ENCODE measurements at places on chromosomes 2 and 18.

DNA sequence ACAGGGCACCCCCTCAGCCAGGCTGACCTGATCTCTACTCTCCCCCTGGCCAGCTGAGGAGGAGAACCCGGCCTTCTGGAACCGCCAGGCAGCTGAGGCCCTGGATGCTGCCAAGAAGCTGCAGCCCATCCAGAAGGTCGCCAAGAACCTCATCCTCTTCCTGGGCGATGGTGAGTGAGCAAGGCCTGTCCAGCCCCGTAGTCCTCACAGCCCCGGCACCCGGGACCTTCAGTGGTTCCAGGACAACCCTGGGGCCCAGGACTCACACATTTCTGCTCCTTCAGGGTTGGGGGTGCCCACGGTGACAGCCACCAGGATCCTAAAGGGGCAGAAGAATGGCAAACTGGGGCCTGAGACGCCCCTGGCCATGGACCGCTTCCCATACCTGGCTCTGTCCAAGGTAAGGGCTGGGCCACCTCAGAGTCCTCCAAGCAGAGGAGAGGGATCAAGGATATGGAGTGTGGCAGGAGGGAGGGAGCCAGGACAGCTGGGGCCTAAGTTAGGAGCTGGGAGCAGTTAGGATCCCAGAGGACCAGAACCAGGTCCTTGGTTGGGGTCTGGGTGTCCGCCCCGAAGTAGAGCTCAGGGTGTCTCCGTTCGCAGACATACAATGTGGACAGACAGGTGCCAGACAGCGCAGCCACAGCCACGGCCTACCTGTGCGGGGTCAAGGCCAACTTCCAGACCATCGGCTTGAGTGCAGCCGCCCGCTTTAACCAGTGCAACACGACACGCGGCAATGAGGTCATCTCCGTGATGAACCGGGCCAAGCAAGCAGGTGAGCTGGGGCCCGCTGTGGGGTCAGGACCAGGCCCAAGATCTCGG, 555 bp downstream of the ALPI start:
- DNase-seq, result no peak

DNA sequence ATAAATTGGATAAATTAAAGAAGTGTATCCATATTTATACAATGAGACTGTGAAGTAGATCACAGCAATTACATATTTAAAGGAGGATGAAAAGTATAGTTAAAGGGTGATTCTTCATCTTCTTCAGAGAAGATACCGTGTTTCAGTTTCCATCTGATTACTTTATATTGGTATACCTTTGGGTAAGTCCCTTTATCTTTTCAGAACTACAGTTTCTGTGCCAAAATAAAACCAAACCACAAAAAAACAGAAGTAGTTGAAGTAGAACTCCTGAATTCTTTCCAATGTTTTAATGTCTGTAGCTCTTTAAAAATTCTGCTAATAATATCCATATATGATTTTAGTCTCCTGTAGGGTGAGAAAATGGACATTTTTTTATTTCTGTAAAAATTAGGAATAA, 231.2 kb upstream of the LINC00305 start:
- DNase-seq, result no peak

DNA sequence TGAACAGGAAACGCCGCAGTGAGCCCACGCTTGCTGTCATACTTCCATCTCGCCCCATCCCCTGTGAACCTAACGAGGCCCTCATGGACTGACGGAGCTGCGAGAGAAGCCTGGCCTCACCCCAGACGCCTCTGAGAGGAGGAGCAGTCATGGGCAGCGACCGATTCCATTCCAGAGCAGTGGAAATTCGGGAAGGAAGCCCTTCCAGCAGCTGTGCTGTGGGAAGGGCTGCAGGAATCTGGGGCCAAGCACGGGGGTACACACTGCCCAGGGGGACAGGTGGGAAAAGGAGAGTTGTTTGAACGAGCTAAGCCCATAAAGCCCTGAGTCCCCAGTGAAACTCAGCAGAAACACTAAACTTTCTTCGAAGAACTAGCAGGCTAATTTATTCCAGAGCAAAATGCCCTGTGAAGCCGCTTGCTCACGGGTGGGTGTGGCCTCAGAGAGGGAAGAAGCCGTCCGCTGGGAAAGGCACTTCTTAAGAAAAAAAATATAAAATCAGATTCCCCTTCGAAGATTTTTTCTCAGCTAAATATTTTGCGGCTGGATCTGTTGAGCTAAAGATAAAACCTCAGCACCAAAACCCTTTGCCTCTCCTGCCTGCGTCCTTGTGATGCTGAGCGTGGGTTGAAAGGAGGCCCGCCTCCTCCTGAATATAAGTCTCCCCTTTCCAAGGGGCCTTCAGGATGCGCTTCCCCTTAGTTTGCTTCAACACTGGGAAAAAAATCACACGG, 38.2 kb downstream of the ANKMY1 start:
- no peak for DNase-seq

- DNase-seq, result no peak
Measured at GRCh38 chr2:239233576-239233975, 167.2 kb downstream of the HDAC4 start.

- no peak for DNase-seq
Measured at GRCh38 chr2:72145289-72145657, 2.4 kb downstream of the CYP26B1 start.

DNA sequence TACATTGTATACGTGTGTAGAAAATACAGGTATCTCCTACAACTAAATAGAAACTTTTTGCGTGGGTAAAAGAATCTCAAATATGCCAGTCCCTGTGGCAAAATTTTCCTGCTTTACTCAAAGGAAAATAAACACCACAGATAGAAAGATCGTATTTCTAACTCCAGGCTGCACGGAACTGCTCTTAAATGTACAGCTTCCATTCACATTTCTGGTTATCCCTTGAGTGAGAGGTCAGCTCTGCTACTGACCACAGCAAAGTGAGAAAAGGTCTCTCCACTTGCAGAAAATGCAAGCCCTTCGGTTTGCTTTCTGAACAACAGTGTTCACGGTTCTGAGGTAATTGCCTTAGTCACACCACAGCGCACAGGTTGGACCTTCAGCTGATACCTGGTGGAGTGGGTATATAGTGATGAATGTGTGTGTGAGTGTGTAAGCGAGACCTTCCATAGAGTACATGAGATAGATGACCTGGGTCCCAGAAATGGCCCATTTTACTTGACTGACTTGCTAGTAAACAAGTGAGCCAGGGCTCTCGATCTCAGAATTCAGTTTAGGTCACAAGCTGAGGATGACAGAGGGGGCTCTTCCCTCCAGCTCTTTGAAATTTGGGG, 52.1 kb downstream of the ALPK2 start:
- DNase-seq, result no peak

DNA sequence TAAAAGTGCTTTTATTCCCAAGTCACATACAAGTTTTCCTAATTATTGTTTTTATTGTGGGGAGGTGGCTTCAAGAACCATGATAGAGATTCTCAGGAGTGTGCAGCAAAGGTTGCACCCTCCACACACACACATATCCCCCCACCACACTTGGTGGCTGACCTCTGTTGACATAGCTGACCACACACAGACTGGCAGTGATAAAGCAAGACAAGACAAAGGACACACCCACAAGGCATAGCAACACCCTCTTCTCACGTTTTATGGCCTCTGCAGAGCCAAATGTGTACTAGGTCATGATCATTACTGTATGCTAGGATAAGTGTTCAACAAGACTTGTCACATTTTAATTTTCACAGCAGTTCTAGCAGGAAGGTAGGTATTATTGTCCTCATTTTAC, 143.0 kb upstream of the EPC2 start:
- no peak for DNase-seq

DNA sequence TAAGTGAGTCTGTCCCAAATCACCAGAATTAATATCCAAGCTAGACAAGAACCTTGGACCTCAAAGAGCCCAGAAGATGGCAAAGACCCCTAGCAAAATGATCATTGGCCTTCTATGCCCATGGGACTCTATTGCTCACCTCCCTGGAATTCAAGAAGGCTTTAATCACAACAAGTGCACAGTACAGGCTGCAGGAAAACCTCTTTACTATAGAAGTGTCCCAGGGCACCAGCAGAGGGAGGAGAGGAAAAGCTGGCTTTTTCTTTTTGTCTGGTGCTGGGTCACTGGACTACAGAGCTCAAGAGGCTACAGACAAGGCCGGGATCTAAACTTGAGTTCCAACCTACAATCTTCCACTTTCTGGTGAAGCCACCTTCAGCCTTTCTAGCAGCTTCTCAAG, 88.3 kb upstream of the PPP1CB start:
- DNase-seq, result no peak

DNA sequence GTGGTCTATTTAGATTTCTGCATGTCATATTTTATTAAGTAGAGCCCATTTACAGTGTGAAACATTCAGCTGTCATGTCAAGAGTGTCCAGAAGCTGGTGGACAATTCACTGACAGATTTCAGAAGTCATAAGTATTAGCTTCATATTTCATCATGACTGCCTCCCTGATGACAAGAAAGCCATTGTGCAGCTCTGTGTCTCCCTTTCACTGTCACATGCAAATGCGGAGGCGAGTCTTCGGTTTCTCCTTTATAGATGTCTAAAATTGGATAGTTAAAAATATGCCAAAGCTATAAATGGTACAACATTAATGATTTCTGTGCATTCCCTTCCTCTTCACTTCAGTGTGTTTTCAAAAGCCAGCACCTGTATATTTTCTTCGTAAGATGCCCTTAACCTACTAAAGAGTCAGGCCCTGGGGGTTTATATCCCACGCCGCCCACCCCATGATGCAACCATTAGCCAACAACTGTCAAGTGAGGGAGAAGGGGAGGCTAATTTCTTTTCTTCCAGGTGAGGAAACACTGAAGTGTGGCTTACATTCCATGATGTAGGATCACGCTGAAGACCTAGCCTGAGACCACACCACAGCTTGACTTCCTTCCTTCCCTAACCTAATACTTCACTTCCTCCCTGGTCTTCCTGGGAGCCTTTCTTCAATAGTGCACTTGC, 99.6 kb upstream of the DDX18 start:
- no peak for DNase-seq

GRCh38 chr2:218186355-218186766, 19.6 kb upstream of the CXCR1 start:
- DNase-seq, result peak; percentile 58

GRCh38 chr18:48986851-48987761, 36.3 kb upstream of the SMAD7 start:
- DNase-seq, result no peak

DNA sequence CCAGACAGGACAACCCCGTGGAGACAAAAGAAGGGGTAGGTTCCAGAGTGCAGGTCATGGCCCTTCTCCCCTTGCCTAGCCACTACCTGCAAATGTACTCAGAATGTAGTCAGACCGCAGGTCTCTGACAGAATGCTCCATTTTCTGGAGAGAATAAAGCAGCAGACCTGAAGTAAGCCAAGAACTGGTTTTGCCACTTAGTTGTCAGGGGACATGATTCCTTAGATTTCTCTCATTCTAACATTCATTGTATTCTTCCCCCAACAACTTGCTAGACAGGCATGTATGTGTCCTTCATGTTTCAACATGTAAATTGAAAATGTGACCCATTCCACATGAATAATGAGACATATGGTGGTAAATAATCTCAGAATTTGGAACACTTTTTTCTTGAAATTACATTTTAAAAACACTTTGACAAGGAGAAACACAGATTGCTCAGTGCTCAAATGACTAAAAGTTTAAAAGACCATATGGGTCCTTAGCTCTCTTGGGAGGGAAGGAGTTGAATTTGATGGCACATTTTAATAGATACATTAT, 142.4 kb downstream of the CCBE1 start:
- DNase-seq, result no peak

- no peak for DNase-seq
Measured at GRCh38 chr18:42048158-42048557, 93.1 kb downstream of the PIK3C3 start.

DNA sequence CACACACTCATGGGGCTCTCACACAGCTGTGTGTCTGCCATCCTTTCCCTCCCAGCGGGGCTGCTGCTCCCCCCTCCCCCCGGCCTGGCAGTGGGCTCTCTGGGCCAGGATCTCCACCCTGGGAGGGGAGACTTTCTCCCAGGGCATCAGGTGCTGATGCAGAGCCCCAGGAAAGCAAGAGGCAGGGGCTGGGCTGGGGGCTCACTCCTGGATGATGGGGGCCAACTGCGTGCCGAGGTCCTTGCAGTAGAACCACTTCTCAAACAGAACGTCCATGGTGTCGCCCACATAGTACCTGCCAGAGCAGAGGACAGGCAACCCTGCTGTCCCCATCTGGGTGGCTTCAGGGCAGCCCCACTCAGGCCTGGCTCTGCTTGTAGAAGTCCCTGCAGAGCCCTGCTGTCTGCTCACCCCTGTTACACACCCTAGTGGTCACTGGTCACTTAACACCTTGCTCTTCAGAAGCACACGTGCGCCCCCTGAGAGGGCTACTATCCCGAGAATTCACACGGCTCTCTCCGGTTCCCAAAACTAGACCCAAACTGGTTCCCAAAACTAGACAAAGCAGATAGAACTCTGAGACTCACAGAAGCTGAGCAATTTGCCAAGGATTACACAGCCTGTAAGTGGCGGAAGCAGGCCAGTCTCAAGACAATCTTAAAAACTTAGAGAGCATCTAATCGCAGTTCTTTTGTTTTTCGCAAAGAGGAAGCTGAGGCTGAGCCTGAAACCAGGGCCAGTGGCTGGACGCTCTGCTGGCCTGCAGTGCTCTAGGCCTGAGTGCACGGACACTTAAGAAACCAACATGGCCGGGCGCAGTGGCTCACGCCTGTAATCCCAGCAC, 6.6 kb upstream of the OXER1 start:
- no peak for DNase-seq

GRCh38 chr18:62384068-62384467, 59.0 kb downstream of the TNFRSF11A start:
- DNase-seq, result no peak

DNA sequence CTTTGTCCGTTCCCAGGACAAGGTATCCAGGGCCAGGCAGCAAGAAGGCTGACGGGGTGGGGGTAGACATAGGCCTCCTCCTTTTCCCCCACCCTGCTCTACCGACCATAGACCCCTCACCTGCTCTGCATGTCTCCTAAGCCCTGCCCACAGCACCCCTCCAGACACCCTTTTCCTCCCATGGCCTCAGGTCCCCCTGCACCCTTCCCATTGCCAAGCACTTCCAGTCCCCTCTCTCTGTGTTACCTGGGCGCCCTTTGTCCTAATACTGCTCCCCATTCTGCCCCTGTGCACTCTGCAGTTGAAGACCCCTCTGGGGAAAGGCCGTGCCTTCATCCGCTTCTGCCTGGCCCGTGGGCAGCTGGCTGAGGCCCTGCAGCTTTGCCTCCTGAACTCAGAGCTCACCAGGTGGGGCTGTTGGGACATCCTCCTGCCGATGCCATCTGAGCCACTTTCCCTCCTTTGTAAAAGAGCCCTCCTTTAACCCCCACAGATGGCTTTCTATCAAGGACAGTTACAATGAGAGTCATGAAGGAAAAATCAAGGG, 3.5 kb downstream of the RUFY4 start:
- DNase-seq, result no peak

GRCh38 chr18:75023473-75023872, 185.5 kb downstream of the PTGR3 start:
- no peak for DNase-seq

- DNase-seq, result no peak
Measured at GRCh38 chr2:160142472-160142871, 57.6 kb downstream of the ITGB6 start.
